Osteocyte (in vitro differentiated cells): ENCODE measurements at places on chromosomes 16 and 17.

GRCh38 chr17:80006339-80006720 is 29.3 kb downstream of the TBC1D16 start:
- DNase-seq: no peak

- DNase-seq: no peak
Observed at GRCh38 chr17:32878211-32878610, 1.3 kb upstream of the MYO1D start.

DNA sequence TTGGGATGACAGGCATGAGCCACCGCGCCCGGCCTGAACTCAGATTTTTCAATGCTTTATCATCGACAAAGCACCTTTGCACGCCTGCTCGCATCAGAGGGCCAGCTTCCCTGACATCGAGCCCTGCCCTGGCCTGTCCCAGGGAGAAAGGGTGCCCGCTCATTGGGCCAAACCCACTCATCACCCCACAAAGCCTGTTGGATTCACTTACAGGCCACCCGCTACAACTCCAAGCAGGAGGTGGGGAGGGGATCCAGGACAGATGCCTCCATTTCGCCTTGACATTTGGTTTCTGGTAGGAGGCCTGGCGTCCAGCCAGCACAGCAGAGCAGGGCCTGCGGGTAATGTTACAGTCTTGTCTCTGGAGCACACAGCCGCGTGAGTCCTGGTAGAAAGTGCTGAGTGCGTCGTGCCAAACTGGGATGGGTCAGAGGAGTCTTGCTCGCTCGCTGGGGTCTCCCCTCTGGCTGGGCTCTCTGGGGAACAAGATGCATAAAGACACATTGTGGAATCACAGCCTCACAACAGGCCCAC is 19.8 kb downstream of the SMTNL2 start:
- peak; percentile 91 for DNase-seq

GRCh38 chr16:47695756-47696155 is 234.6 kb downstream of the PHKB start:
- DNase-seq: no peak

- DNase-seq: no peak
Observed at GRCh38 chr17:35082073-35082657, 18.7 kb upstream of the RFFL start.

GRCh38 chr17:82474223-82475010 is 15.9 kb downstream of the NARF start:
- no peak for DNase-seq

- DNase-seq: no peak
Observed at GRCh38 chr16:31297496-31297895, 37.7 kb downstream of the ITGAM start.

DNA sequence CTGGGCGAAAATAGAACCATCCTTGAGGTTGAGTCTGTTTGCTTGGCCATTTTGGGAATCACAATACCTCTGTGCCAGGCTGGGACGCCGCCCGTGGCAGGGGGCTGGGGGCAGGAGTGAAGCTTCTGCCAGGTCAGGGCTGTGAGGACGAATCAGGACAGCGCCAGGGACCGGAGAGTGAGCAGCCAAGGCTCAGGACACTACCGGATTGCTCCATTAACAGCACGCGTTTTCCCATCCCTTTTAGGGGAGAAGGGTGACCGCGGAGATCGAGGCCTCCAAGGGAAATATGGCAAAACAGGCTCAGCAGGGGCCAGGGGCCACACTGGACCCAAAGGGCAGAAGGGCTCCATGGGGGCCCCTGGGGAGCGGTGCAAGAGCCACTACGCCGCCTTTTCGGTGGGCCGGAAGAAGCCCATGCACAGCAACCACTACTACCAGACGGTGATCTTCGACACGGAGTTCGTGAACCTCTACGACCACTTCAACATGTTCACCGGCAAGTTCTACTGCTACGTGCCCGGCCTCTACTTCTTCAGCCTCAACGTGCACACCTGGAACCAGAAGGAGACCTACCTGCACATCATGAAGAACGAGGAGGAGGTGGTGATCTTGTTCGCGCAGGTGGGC is 23.4 kb downstream of the C1QTNF1 start:
- no peak for DNase-seq

DNA sequence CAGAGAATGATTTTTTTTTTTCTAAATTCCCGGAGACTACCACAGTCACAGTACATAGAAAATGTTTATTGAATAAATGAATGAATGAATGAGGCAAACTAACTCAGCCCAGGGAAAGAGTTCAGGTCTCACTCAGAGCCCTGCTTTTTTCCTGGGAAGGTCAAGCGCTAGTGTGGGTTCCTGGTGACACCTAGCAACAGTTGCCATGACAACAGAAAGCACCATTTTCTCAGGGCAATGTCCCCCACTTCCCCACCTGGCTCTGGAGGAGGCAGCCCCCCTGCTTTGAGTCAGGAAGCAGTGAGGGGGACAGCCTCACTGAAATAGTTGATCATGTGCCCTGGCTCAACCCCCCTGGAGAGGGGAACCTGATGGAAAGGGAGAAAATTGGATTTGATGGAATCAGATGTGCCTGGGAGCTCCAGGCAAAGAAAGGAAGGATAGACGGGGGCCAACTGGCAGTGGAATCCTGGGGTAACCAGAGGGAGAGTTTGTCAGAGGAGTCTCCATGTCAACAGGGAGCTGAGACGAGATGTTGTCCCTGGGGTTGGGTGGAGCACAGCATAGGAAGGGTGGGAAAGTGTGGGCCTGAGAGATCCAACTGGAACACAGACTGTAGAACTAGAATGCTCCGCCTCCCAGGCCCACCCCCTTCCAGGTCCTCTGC is 242.2 kb upstream of the CCL2 start:
- peak; percentile 73 for DNase-seq

- DNase-seq: no peak
Observed at GRCh38 chr16:19888834-19889233, 4.2 kb upstream of the GPRC5B start.

- no peak for DNase-seq
Observed at GRCh38 chr17:79003661-79004411, 5.7 kb downstream of the CANT1 start.

DNA sequence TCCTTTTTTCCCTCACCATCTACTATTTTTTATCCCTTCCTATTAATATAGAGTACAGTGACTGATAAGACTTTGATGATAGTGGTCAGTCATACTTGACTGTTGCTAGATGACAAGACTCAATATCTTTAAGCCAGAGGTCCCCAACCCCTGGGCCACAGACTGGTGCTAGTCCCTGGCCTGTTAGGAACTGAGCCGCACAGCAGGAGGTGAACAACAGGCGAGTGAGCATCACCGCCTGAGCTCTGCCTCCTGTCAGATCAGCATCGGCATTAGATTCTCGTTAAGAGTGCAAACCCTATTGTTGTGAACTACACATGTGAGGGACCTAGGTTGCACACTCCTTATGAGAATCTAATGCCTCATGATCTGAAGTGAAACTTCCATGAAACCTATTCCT is 341.3 kb downstream of the BCAS3 start:
- no peak for DNase-seq

DNA sequence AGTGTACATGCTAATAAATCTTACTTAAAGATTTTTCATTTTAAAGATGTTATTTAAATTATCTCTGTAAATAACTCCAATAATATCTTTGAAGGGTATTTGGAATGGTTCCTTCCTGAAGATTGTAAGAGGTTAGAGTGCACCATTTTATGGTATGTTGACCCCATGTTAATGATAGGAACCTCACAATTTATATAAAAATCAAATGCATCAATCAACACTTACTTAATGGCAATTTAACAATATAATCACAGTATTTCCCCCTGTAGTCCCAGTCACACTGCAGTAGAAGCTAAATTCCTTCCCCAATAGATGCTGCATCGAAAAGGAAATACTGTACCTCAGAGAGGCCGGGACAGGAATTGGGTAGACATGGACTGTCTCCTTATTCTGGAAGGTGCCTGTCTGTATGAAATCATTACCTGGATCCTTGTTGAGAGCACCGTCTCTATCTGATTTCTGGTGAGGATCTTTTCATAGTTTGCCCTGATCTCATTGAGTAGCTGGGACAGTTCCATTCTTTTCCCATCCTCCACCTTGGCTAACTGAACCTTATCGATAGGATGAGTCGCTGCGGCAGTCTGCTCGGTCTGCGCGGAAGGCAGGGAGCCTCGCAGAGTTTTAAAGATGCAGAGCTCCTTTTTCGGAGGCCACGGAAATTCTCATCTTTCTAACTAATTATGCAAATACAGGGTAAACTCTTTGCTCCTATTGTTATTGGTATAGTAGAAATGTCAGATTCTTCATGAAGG is at the start of gene KRT222:
TSS of gene KRT222 (minus strand) at position 596 of the 752 bp plus-strand sequence. CDS start at position 518, 78 bp downstream.
- DNase-seq: no peak

DNA sequence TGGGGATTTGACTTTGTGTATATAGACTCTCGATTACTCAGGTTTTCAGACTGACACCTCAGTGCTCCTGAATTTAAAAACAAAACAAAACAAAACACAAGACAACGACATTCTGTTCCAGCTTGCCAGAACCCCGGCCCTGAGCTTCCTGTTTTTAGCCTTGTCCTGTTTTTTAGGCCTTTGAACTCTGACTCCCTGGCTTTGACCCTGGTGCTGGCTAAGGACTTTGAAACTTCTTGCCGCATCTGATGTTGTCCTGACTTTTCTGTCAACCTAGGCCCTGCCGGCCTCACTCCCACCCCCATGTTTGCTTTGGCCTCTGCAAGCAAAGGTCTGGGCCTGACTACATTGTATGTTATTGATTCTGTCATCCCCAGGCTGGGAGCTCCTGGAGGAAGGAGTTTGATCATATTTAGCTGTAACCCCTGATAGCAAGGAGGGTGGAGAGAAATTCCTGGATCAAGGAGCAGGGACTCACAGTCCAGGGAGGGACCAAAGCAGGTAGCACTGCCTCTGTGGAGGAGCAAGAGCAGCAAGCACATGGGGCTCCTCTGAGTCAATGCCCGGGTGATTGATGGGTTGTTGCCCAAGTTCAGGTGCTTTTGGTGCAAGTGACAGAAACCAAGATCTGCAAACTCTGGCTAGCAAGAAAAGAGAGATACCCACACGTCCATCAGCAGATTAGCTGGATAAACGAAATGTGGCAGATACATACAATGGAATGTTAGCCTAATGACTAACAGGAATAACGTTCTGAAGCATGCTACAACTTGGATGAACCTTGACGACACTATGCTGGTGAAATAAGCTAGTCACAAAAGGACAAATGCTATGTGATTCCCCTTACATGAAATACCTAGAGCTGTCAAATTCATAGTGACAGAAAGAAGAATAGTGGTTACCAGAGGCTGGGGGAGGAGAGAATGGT is 7.7 kb downstream of the CCL16 start:
- no peak for DNase-seq

- no peak for DNase-seq
Observed at GRCh38 chr16:56965149-56966092, 3.7 kb downstream of the CETP start.

DNA sequence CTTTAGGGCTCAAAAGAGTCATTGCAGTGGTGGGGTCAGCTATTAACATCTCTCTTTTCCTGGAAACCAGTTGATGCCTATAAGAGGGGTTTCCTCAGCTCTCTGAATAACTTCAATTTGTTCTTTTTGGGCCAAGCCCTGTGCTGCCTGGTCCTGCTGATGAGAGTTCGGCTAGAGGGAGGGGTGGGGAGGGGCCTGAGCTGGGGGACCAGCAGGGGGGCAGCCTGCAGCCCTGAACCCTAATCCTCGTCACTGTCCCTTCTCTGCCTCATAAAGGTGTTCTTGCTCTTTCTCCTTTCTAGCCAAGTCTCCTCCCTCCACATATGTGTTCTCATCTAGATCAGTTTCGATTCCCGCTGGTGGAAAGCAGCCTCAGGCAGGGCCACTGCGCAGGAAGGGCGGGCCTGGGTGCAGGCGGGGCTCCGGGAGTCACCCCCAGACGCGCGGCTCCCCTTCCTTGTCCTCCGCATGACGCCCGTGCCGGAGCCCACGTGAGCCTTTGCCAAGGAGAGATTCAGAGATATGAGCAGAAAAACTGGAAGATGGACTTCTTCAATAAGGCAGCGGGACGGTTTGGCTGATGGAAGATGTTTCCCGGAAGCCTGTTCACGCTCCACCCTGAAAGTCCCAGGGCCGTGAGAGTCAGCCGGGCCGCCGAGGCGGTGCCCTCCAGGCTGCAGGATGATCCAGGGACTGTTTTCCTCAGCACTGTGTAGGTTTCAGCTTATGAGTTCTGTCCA is 15.0 kb upstream of the RHOT1 start:
- DNase-seq: peak; percentile 88

DNA sequence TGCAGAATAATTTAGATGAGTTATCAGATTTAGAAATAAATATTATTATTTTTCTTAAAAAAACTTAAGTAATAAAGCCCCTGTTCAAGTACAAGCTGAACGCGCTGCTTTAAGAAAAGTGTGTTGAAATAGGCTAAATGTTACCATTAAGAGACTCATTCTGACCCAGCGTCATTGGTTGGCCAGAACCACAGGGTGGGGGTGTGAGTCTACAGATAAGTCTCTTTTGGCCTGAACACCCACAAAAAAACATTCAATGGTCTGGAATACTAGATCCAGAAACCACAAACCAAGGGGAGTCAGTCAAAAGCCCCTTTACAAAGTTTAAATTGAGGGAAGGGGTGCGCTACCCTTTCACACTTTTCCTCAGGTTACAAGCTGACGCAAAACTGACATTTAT is 776.1 kb downstream of the KCNJ2 start:
- DNase-seq: no peak

- DNase-seq: no peak
Observed at GRCh38 chr17:81256616-81257015, 17.5 kb downstream of the NDUFAF8 start.

- no peak for DNase-seq
Observed at GRCh38 chr16:71259086-71259485, 28.6 kb upstream of the HYDIN start.

DNA sequence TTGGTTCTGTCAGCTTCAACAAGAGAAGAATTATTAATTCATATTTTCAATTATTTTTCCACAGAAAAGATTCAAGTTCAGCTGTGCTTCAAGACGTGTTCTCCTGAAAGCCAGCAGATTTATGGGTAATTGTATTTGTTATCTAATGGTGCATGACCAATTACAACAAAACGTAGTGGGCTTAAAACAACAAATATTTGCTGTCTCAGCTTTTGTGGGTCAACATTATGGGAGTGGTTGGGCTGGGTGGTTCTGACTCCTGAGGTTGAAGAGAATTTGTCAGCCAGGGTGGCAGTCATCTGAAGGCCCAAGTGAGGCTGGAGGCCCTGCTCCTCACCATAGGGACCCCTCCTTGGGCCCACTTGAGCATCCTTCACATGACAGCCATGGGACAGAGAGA is 24.1 kb upstream of the KREMEN2 start:
- DNase-seq: no peak

- no peak for DNase-seq
Observed at GRCh38 chr17:7992516-7992915, 9.9 kb upstream of the GUCY2D start.

- DNase-seq: no peak
Observed at GRCh38 chr16:23324727-23325126, 22.6 kb downstream of the SCNN1B start.

GRCh38 chr17:49687878-49688491 is 10.1 kb upstream of the SPOP start:
- no peak for DNase-seq

- DNase-seq: no peak
Observed at GRCh38 chr16:88321635-88322499, 60.9 kb upstream of the ZNF469 start.

- no peak for DNase-seq
Observed at GRCh38 chr17:61371179-61371578, 28.5 kb upstream of the TBX2 start.

- no peak for DNase-seq
Observed at GRCh38 chr17:57270801-57271245, 14.5 kb downstream of the MSI2 start.
